ENCODE measurements at places on chromosomes 7 and 10. TPM values are rescaled to one million over a fixed set of nuclear protein-coding genes. Genes with fewer than 3 reads are reported as not detected.

LBX1 gene
- polyA plus RNA-seq, result not detected

CALN1 gene
- polyA plus RNA-seq, result not detected

STEAP2 gene
- not detected for polyA plus RNA-seq

TUBAL3 gene
- not detected for polyA plus RNA-seq

KCNK18 gene
- polyA plus RNA-seq, result not detected

DNA sequence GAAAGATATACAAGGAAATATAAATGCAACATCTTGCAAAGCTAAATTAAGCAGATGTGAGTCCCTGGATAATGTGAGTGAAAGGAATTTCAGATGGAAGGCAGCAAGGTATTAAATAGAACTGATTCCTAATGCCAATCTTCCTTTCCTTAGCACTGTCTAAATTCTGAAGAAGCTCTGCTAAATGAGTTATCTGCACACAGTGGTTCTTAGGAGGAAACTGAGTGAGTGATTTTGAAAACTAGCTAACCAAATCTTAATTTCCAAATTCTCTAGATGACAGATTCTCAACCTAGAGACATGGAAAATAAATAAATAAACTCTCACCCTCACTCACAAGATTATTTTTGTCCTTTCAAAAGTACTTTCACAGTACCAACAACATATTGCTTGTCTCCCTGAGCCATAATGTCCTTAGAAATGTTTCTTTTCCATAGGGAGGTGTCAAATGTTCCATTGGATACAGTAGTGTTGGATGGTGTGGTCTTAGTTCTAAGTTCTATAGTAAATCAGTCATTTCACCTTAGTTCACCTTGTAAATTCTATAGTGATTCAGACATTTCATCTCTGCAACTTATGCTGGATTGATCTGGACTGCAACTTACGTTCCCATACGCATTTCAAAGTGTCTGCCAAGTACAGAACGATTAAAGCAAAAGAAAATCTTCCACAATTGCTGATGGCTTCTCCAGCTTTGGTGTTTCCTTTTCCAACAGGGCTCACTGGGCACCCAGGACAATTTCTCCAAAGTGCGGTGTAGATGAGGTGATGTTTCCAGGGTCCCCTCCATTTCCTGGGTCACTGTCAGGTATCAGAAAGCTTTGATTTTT, 145.4 kb upstream of the FAM171A1 start:
- no peaks in the 10 kb centered on the region for H3K4me1 ChIP-seq
- no peak overlapping the region for H3K27ac ChIP-seq
- H3K27me3 ChIP-seq, result peaks cover 2% of the 10 kb centered on the region
- no peak overlapping the region for H3K4me3 ChIP-seq

- H3K4me1 ChIP-seq, result peaks cover 13% of the 10 kb centered on the region
- H3K36me3 ChIP-seq, result no peaks in the 10 kb centered on the region
Measured at GRCh38 chr10:44885710-44886109, 25.4 kb upstream of the TMEM72 start.

GRCh38 chr7:39125846-39126245, 148.1 kb downstream of the POU6F2 start:
- H3K27ac ChIP-seq, result no peak overlapping the region
- H3K4me1 ChIP-seq, result no peaks in the 10 kb centered on the region
- no peak overlapping the region for H3K4me3 ChIP-seq

GRCh38 chr7:13055732-13056368, 368.4 kb downstream of the ARL4A start:
- H3K27ac ChIP-seq, result no peak overlapping the region
- H3K36me3 ChIP-seq, result peaks cover 4% of the 10 kb centered on the region
- H3K27me3 ChIP-seq, result no peaks in the 10 kb centered on the region
- no peak for DNase-seq
- peaks cover 10% of the 10 kb centered on the region for H3K4me1 ChIP-seq
- H3K4me3 ChIP-seq, result no peak overlapping the region

- peaks cover 2% of the 10 kb centered on the region for H3K27me3 ChIP-seq
- H3K4me3 ChIP-seq, result no peak overlapping the region
- no peak overlapping the region for H3K27ac ChIP-seq
- no peak for DNase-seq
- peaks cover 33% of the 10 kb centered on the region for H3K36me3 ChIP-seq
- H3K4me1 ChIP-seq, result peaks cover 7% of the 10 kb centered on the region
Measured at GRCh38 chr10:69010151-69010640, 21.6 kb downstream of the KIFBP start.

GRCh38 chr7:117479225-117480054, at the start of gene CFTR:
Gene CFTR (plus strand): TSS chr7:117480025. CDS start chr7:117480095, 70 bp downstream.
- peaks cover 8% of the 10 kb centered on the region for H3K27me3 ChIP-seq
- H3K27ac ChIP-seq, result no peak within 1 kb of the TSS
- no peaks in the 10 kb centered on the region for H3K4me1 ChIP-seq
- H3K36me3 ChIP-seq, result no peaks in the 10 kb centered on the region
- H3K4me3 ChIP-seq, result no peak within 1 kb of the TSS
- no peak for DNase-seq

DNA sequence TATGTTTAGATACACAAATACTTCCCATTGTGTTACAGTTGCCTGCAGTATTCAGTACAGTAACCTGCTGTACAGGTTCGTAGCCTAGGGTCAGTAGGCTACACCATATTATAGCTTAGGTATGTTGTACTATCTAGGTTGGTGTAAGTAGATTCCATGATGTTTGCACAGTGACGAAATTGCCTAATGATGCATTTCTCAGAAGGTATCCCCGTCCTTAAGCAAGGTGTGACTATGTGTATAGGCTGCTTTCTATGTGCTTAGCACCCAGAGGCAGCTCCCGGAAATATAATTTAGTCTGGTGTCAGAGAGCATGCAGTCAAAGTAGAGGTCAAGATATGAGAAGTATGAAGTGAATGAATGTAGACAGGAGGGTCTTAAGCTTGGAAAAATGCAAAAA, 9.8 kb downstream of the MAPK8 start:
- H3K27me3 ChIP-seq, result no peaks in the 10 kb centered on the region
- H3K4me3 ChIP-seq, result no peak overlapping the region
- DNase-seq, result no peak
- no peak overlapping the region for H3K27ac ChIP-seq

DNA sequence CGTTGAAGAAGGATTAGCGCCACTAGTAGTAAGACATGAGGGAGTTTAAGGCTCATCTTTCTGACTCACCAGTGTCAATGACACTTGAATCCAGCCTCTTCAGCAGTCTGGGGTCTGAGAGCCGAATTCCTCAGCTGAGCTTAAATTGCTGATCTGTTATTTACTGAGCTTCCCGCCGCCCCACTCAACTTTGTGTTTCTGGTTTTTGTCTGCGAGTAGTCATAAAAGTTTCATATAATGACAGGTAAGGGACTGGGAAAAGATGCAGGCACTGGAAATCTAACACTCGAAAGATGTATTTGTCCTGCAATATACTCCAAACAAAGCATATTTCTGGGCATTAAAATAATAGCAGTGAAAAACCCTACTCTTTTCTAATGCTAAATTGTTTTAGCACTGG, 51.2 kb upstream of the RELN start:
- H3K4me1 ChIP-seq, result no peaks in the 10 kb centered on the region
- H3K27me3 ChIP-seq, result no peaks in the 10 kb centered on the region
- no peaks in the 10 kb centered on the region for H3K36me3 ChIP-seq

GRCh38 chr7:3634396-3634795, 333.3 kb downstream of the SDK1 start:
- H3K4me1 ChIP-seq, result no peaks in the 10 kb centered on the region
- H3K27me3 ChIP-seq, result no peaks in the 10 kb centered on the region
- no peak for DNase-seq
- no peak overlapping the region for H3K4me3 ChIP-seq
- no peaks in the 10 kb centered on the region for H3K36me3 ChIP-seq

GRCh38 chr7:103573479-103574058, 127.6 kb upstream of the SLC26A5 start:
- no peak overlapping the region for H3K27ac ChIP-seq
- H3K4me1 ChIP-seq, result no peaks in the 10 kb centered on the region
- H3K36me3 ChIP-seq, result no peaks in the 10 kb centered on the region
- peak; percentile 1 for DNase-seq

- peak overlapping the region; percentile 3 for H3K27ac ChIP-seq
- H3K36me3 ChIP-seq, result peaks cover 31% of the 10 kb centered on the region
- no peaks in the 10 kb centered on the region for H3K27me3 ChIP-seq
- H3K4me3 ChIP-seq, result no peak overlapping the region
- H3K4me1 ChIP-seq, result peaks cover 14% of the 10 kb centered on the region
- no peak for DNase-seq
Measured at GRCh38 chr10:14507781-14508180, 177.1 kb upstream of the FRMD4A start.

DNA sequence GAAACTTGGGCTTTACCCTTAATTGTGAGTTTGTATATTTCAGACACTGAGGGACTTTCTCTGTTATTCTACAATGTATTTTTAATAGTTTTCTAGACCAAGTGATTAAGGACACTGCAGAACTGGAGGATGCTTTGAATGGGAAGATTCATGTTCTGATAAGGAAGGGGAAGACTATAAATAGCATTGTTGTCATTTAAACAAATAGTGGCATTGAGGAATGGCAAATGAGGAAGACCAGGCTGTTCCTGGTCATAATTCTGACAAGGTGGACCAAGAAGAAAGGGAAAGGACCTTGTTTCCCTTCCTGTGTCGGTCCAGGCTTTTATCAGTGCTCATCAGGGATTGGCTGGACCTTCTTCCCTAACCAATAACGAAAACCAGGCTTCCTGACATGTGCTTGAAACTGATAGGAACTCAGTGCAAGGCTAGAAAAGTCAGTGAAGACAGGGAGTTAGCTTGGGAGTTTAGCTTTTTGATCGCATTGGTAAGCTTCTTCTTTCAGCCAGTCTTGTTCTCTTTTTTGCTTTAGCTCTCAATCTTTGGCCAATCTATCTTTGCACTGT, 116.2 kb downstream of the ITGA8 start:
- DNase-seq, result no peak
- peaks cover 4% of the 10 kb centered on the region for H3K27me3 ChIP-seq
- no peaks in the 10 kb centered on the region for H3K4me1 ChIP-seq

DNA sequence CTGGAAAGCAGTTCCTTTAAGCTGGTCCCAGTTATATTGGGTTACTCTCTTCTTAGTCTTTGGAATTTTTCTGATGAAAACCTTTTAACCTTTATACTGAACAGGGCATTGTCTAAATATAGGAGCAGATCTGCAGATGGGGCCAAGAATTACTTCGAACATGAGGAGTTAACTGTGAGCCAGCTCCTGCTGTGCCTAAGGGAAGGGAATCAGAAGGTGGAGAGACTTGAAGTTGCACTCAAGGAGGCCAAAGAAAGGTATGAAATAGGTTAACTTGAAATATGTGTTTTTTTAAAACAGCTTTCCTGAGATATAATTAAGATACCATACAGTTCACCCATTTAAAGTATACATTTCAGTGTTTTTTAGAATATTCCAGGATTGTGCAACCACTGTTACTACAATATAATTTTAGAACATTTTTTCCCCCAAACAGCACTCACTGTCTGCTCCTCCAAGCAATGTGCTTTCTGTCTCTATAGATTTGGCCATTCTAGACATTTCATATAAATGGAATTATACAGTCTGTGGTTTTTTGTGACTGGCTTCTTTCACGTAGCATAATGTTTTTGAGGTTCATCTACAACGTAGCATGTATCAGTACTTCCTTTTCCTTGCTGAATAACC, 18.9 kb downstream of the OPTN start:
- H3K27me3 ChIP-seq, result peaks cover 2% of the 10 kb centered on the region
- H3K27ac ChIP-seq, result peak overlapping the region; percentile 78
- DNase-seq, result no peak
- H3K4me3 ChIP-seq, result peak overlapping the region; percentile 71
- peaks cover 31% of the 10 kb centered on the region for H3K4me1 ChIP-seq

- H3K4me3 ChIP-seq, result no peak overlapping the region
- H3K27ac ChIP-seq, result no peak overlapping the region
- no peak for DNase-seq
Measured at GRCh38 chr10:95604630-95605029, 43.5 kb upstream of the SORBS1 start.

GRCh38 chr7:37320848-37321468, 127.7 kb downstream of the ELMO1 start:
- no peaks in the 10 kb centered on the region for H3K27me3 ChIP-seq
- no peak for DNase-seq
- no peak overlapping the region for H3K4me3 ChIP-seq
- H3K36me3 ChIP-seq, result peaks cover 3% of the 10 kb centered on the region
- H3K4me1 ChIP-seq, result peaks cover 11% of the 10 kb centered on the region

DNA sequence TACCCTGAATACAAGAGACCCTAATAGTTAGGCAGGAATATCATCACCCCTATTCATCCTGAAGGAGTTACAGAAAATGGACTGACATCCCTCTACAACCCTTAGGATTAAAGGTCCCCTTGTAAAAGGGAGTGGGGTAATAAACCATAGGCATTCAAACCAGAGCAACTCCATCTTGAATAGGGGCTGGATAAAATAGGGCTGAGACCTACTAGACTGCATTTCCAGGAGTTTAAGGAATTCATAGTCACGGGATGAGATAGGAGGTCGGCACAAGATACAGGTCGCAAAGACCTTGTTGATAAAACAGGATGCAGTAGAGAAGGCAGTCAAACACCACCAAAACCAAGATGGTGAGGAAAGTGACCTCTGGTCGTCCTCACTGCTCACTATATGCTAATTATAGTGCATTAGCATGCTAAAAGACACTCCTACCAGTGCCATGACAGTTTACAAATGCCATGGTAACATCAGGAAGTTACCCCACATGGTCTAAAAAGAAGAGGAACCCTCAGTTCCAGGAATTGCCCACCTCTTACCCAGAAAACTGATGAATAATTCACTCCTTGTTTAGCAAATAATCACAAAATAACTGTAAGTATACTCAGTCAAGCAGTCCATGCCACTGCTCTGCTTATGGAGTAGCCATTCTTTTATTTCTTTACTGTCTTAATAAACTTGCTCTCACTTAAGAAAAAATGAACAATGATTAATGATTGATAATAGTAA, 37.2 kb downstream of the CUBN start:
- H3K27ac ChIP-seq, result no peak overlapping the region
- no peaks in the 10 kb centered on the region for H3K4me1 ChIP-seq
- DNase-seq, result no peak
- no peak overlapping the region for H3K4me3 ChIP-seq

- no peak for DNase-seq
- no peak overlapping the region for H3K27ac ChIP-seq
- H3K4me1 ChIP-seq, result no peaks in the 10 kb centered on the region
Measured at GRCh38 chr7:12089951-12090756, 120.9 kb upstream of the TMEM106B start.

DNA sequence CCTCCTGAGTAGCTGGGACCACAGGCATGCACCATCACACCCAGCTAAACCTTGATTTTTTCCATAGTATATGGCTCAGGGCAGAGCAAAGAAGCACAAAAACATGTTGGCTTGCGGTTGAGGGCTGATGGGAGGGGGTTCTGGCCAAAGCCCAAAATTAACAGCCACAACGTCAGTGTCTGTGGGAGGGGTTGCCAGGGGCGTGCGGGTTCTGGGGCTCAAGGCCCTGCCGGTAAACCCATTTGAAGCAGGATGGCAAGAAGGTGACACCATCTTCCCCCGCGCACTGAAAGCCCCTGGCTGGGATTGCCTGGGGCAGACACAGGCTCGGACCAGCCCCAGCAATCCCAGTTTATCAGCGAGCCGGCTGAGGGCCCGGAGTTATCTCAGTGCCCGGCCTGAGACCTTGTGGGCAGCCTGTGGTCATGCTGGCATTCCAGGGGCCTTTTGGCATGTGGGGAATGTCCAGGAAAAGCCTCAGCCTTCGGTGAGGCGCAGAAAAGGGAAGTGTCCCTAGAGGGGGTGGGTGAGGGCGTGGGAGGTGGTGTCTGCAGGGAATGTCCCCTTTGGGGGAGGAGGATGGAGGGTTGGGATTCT, 167.7 kb upstream of the TNRC18 start:
- peaks cover 16% of the 10 kb centered on the region for H3K4me1 ChIP-seq
- no peaks in the 10 kb centered on the region for H3K36me3 ChIP-seq
- H3K27ac ChIP-seq, result peak overlapping the region; percentile 55
- H3K4me3 ChIP-seq, result no peak overlapping the region

- H3K4me3 ChIP-seq, result no peak overlapping the region
- peaks cover 25% of the 10 kb centered on the region for H3K4me1 ChIP-seq
- DNase-seq, result no peak
- no peak overlapping the region for H3K27ac ChIP-seq
- H3K36me3 ChIP-seq, result no peaks in the 10 kb centered on the region
Measured at GRCh38 chr10:88032566-88032965, 169.1 kb downstream of the PTEN start.

All from immature natural killer cell (primary cell).